ENCODE measurements at places on chromosomes 1 and 21.

DNA sequence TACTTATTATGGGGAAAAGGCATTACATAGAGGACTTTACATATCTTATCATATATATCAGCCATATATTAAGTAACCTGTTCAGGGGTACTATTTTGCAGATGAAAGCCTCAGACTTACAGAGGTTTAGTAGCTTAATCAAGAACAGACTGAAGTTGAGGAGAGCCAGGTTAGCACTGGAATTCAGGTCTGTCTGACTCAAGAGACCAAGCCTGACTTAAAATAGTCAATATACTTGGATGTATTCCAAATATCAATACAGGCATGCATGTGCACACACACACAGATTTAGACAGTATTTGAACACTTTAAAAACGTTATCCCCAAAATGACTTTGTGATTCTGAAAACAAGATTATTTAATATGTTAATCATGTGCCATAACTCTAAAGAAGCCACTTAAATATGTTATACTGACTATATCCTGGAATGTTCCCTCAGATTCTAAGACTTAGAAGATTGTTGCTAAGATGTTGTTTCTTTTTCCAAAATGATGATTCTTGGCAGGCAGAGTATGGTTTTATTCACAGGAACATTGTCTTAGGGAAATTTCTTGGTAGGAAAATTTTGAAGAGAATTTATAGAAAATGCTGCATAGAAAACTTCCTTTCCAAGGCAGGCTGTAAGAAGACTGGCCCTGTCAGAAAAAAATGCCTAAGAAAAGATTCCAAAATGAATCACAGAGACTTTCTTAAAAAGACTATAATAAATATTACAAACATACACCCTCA, 61.6 kb downstream of the ADAMTS1 start:
- DNase-seq, result no peak

- no peak for DNase-seq
Measured at GRCh38 chr1:91754816-91755580, 131.0 kb downstream of the TGFBR3 start.

DNA sequence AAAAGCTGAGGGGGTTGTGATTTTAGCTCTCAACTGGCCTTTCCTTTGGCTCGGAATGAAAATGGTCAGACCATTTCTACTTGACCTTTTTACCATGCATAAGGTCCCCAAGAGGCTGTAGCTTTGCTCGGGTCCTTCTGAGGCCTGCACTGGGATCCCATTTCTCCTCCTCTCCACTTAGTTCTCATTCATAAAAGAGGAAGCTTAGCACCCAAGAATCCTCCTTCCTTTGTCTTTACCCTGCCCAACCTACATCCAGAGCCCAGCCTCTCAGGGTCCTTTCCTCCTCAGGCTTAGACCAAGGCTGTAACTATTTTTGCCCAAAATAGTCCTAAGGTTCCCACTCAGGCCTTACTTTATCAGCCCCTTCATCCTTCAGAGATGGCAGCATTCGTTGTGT, 6.0 kb upstream of the SLC27A3 start:
- DNase-seq, result no peak

- DNase-seq, result no peak
Measured at GRCh38 chr1:19411612-19412011, 73.7 kb downstream of the CAPZB start.

- no peak for DNase-seq
Measured at GRCh38 chr1:148362626-148363438, 120.3 kb downstream of the PPIAL4G start.

DNA sequence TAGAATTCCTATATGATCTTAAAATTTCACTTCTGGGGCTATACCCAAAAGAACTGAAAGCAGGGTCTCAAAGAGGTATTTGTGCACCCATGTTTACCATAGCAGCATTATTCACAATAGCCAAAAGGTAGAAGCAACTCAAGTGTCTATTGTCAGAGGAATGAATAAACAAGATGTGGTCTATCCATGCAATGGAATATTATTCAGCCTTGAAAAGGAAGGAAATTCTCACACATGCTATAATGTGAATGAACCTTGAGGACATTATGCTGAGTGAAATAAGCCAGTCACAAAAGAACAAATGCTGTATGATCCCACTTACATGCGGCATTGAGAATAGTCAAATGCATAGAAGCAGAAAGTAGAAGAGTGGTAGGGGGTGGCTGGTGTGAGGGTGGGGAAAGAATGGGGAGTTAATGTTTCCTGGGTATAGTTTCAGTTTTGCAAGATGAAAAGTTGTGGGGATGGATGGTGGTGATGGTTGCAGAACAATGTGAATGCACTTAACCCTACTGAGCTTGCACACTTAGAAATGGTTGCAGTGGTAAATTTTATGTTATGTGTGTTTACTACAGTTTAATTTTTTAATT, 122.4 kb downstream of the TOMM20 start:
- DNase-seq, result no peak

- no peak for DNase-seq
Measured at GRCh38 chr1:164702216-164702615, 143.2 kb downstream of the PBX1 start.

- DNase-seq, result no peak
Measured at GRCh38 chr1:41479808-41480160, 4.7 kb downstream of the EDN2 start.

DNA sequence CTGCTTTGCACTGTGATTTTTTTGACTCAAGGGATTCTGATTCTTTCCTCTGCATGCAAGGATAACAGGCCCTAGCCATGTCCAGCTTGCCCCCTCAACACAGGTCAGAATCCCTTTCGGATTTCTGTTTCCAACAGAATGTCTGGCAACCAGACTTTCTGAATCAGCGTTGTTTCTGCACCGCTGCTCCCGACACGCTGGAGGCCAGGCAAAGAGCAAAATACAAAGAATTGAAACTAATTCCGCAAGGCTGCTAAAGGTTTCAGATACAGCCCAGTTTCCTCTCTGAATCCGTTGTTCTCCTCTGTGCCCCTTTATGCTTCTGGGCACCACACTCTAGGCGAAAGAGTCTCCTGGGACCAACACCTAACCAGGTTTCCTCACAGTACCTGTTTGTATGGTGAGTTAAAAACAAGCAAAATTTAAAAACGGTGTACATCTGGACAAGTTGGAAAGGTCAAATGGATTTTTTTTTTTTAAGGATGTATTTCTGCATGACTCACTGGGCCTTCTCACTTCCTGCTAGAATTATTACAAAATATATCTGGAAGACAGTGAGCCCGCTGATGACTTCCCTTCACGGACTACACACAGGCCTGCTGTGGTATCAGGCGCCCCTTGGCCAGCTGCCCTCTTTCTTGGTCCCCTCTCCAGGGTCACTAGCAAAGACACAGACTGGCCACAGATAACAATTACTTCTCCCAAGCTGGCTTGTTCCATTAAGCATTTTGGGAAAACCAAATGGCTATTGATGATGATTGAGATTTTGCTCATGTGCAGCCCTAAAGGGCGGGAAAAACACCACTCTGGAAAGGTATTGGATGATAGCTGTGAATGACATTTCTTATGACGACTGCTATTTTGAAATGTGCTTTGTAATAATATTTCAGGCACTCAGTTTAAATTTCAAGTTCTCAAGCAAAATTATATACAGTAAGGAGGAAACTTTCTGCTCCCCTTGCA, 118.3 kb downstream of the TGFB2 start:
- DNase-seq, result no peak

- no peak for DNase-seq
Measured at GRCh38 chr1:113916974-113917373, 11.8 kb downstream of the DCLRE1B start.

DNA sequence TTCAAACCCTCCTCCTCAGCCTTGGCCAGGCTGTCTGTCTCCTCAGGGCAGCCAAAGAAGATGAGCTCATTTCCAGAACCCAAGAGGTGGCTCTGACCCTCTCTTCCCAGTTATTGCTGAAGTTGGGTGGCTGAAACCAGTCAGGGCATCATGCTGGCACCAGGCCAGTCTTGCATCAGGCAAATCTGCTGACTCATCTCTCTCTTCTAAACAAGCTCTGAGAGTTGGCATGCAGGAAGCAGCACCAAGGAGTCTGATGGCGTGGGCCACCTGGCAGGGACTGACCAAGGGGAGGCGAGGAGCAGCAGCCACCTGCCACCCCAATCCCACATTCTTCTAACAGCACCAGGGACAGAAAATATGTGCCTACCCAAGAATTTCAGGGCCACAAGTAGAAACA, 104.8 kb upstream of the ATP1A1 start:
- DNase-seq, result no peak

GRCh38 chr21:19181604-19182140, 778.1 kb upstream of the TMPRSS15 start:
- no peak for DNase-seq

GRCh38 chr1:25047506-25048240, 117.6 kb upstream of the RUNX3 start:
- DNase-seq, result no peak

DNA sequence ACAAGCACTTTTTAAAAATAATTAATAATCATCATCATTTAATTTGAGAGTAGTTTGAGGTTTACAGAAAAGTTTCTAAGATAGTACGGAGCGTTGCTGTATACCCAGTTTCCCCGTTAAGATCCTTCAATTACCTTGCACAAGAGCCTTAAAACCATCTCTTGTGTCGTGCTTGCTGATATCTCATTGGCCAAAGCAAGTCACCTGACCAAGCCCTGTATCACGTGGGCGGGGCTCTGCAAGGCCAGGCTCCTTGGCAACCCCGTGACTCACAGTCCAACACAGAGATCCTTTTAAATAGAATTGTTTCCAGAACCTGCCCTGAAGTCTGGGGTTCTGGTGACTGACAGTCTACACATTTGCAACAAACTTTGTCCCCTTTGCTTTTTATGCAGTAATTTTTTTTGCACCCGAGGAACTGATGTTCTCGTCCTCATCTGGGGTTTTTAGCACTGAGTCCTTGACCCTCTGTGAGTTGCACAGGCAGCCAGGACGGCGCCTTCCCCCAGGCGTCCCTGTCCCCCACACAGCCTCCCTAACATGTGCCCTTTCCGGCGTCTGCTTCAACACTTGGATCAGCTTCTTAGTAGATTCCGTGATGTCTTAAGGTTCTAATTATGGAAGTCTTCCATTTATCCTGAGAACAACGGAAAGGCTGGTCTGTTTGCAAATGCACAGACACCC, 183.3 kb upstream of the TMEM51 start:
- no peak for DNase-seq

DNA sequence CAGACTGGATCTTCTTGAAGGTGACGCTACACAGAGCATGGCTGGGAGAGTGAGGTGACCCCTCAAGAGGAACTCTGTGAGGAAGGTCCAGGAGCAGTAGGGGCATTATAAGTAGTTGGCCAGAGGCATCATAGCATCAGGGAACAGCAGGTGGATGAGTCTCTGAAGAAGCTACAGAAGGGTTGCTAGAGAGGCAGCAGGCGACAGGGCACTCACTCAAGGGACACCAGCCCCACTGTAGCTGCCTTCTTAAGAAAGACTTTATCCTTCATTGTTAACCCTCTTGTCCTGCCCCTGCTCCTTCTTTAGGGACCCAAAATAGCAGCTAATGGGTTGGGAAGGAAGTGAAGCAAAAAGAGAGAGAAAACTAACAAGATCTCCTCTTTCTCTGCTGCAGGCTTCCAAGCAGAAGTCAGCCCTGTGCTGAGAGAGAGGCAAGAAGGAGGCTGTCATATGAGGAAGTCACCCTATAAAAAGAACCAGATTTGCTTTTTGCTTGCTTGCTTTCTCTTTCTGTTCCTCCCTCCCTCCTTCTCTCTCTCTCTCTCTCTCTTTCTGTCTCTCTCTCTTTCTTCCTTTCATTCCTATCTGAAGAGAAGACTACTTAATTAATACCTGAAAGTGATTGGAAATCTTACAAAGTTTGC, 7.7 kb upstream of the CD5L start:
- DNase-seq, result no peak

DNA sequence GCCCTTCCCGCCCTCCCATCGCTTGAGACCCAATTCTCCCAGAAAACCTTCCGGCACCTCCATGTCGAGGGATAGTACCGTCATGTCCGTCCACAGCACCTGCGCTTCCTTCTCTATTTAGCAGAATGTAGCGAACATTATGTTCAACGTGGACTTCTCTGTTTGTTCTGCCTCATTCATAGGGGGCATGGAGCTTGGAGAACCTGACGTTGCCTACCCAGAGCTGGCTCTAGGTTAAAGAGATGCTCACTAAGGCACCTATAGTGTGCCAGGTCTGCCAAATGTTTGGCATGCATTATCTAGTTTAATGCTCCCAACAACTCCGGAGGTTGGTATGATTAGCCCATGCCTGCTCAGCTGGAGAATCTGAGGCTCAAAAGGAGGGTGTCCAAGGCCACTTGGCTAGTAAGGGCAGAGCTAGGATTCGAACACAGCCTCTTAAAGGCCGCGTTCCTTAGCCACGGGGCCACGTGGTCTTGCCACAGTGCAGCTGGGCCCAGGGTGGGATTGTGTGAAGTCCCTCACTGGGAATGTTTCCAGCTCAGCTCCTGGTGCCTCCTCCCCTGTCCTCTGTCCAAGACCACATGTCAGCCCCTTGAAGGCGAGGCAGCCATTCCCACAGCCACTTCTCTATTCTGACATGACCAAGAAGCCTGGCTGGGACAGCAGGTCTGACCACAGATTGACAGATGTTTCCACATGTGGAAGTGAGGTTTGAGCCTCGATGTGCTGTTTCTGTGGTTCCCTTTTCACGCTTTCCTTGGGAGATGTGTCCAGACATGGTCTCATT, 57.8 kb downstream of the RUNX3 start:
- no peak for DNase-seq

DNA sequence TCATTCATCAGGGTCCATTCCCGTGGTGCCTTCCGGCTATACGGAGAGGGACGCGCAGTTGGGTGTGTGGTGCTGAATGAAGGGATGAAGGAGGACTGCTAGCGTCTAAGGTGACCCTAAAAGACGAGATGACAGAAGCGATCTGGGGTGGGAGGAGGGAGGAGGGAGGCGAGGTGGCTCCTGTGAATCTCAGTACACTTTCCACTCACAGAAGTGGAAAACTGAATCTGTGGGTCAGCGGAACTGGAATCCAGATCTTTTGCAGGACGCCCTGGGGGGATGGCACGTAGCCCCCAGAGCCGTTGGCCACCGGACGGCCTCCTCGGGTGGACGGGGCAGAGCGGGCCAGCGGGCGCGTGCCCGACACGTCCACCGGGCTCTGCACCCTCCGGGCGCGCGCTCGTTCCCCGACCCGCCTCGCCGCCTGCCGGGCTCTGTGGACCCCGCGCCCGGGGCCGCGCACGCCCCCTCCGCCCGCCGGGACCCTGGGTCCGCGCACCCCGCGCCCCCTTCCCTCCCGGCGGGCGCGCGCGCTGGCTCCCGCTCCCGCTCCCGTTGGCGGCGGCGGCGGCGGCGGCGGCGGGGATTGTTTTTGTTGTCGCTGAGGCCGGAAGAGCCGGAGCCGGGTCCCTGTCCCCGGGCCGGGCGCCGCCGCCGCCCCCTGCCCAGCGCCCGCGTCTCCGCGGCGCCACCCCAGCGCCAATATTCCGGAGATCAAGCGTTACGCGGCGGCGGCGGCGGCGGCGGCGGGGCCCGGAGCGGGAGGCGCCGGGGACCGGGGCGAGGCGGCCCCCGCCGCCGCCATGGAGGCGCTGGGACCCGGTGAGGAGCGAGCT, at the start of gene AGO4:
Gene AGO4, plus strand, starts transcription at position 403 of the 836 bp plus-strand sequence. Its CDS starts 401 bp downstream, at position 804.
- no peak for DNase-seq

- DNase-seq, result no peak
Measured at GRCh38 chr21:41210426-41211059, 42.6 kb downstream of the BACE2 start.

- no peak for DNase-seq
Measured at GRCh38 chr1:242530761-242531160, 6.3 kb upstream of the PLD5 start.

Measured in stimulated activated CD8-positive, alpha-beta memory T cell treated with anti-CD3 and anti-CD28 coated beads, Interleukin-15, amount 100 ng/mL, for 1 hour (primary cell).